ENCODE measurements at places on chromosomes 4 and X.

DNA sequence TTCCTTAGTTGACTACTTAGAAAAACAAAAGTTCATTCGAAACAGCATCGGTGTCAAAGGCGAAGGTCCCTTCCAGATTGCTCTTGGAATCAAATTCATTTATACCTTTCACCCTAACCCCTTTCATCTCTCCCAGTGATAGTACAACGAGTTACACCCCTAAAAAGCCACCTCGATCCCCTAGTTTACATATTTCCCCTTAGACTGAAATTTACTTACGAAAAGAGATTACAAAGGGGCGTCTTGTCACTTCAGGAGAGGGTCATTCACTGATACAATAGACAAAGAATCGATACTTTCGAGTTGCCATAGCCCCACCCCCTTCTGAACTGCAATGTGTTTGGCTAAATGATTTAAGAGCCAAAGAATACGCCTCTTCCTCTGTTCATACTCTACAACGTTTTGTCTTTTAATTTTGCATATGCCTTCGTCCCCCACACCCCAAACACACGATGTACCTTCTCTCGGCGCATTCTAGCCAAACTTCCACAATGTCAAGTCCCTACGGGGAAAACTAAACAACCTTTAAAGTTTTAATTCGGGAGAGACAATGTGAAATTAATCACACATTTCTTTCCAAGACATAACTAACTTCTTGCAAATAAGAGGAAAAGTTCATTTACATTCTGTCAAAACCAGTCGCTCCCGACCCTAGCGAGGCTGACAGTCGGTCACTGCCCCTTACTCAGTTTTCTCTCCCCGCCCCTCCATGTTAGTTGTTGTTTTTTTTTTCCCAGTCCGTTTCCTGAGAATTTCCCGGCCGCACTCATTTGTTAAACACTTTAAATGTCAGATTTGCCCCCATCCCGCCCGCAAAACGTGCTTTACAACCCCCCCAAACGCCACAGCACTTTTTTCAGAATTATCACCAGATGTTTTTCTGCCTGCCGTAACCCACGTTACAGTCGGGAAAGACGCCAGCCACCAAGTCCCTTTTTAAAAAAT lies 88.6 kb downstream of the HPRT1 start:
- peak overlapping the region; percentile 41 for H3K4me3 ChIP-seq
- H3K27ac ChIP-seq, result no peak overlapping the region
- H3K4me1 ChIP-seq, result peaks cover 16% of the 10 kb centered on the region
- H3K36me3 ChIP-seq, result no peaks in the 10 kb centered on the region
- no peaks in the 10 kb centered on the region for H3K27me3 ChIP-seq

DNA sequence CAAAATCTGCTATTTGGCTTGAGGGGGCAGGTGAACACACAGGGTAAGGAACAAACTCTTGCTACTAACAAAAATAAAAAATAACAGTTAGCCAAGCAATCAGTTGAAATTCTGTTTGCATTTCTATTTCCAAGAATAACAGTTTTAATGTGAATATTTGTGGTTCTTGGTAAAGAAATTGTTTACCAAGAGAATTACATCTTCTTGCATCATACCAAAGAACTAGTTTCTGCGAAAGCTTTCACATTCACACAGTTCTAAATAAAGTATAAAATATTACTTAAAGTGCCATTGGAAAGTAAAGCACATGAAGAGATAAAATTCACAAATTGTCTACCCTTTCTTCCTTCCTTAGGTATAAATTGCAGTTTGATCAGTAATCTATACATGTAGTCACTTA lies 54.4 kb downstream of the KLHL4 start:
- H3K36me3 ChIP-seq, result no peaks in the 10 kb centered on the region
- no peaks in the 10 kb centered on the region for H3K27me3 ChIP-seq
- H3K27ac ChIP-seq, result no peak overlapping the region
- H3K4me1 ChIP-seq, result no peaks in the 10 kb centered on the region
- no peak for DNase-seq
- no peak overlapping the region for H3K4me3 ChIP-seq

DNA sequence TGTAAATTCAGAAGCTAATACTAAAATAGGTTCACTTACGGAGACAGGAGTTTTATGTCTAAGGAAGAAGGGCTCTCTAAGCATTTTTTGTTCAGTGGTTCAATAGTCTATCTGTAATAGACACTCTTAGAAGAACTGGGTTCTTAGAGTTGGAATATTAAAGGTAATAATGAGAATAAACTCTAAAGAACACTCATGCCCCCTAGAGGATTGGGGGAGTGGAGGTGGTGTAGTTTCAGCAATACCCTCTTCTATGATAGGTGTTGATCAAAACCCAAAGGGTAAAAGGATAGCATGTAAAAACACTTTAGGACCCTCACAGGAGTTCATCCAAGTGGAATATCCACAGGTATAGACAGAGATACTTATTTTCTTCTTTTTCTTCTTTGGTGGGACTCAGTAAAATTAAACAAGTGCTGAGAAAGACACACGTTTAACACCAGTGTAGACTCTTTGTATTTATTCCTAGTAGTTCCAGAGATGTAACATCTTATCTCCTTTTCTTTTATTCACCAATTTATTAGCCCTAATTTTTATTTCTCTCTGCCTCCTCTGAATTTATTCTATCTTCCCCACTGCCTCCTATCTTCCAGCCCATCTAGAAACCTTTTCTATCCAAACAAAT lies 25.7 kb upstream of the MND1 start:
- no peaks in the 10 kb centered on the region for H3K36me3 ChIP-seq
- H3K4me1 ChIP-seq, result no peaks in the 10 kb centered on the region
- no peaks in the 10 kb centered on the region for H3K27me3 ChIP-seq
- peak; percentile 39 for DNase-seq

DNA sequence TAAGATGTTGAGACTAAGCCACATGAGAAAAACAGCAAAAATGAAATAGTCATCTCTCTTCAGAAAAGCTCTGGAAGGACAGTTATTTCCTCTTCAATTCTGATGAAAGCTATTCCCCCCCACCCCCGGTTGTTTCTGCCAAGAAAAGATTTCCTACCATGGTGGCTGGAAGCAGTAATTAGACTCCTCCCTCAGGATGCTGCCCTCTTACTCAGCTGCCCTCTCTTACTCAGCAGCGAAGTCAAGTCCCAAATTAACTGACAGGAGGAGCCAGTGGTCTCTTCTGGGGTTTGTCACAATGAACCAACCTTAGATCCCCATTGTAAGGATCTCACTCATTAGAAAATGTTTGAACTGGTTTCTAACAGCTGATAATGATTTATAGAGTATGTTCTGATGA lies 38.0 kb downstream of the GPM6B start:
- H3K4me1 ChIP-seq, result no peaks in the 10 kb centered on the region
- H3K27me3 ChIP-seq, result no peaks in the 10 kb centered on the region
- no peak for DNase-seq
- H3K4me3 ChIP-seq, result no peak overlapping the region
- no peak overlapping the region for H3K27ac ChIP-seq
- no peaks in the 10 kb centered on the region for H3K36me3 ChIP-seq

DNA sequence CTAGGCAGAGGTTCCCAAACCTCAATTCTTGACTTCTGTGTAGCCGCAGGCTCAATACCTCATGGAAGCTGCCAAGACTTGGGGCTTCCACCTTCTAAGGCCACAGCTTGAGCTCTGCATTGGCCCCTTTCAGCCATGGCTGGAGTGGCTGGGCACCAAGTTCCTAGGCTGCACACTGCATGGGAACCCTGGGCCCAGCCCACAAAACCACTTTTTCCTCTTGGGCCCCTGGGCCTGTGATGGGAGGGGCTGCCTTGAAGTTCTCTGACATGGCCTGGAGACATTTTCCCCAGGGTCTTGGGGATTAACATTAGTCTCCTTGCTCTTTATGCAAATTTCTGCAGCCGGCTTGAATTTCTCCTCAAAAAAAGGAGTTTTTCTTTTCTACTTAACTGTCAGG lies 14.0 kb upstream of the LOC101059915 start:
- H3K27ac ChIP-seq, result no peak overlapping the region
- no peaks in the 10 kb centered on the region for H3K36me3 ChIP-seq
- H3K27me3 ChIP-seq, result no peaks in the 10 kb centered on the region
- no peak for DNase-seq
- H3K4me1 ChIP-seq, result no peaks in the 10 kb centered on the region
- H3K4me3 ChIP-seq, result no peak overlapping the region

- H3K4me3 ChIP-seq, result no peak overlapping the region
- no peak for DNase-seq
- no peaks in the 10 kb centered on the region for H3K4me1 ChIP-seq
- no peaks in the 10 kb centered on the region for H3K36me3 ChIP-seq
- H3K27me3 ChIP-seq, result no peaks in the 10 kb centered on the region
- H3K27ac ChIP-seq, result no peak overlapping the region
Measured at GRCh38 chr4:156362581-156362980, 408.9 kb upstream of the CTSO start.

Measured in body of pancreas (tissue), 4 donors.